ENCODE measurements at places on chromosomes 13 and 19.

GRCh38 chr19:571566-571974 is 826 bp upstream of the BSG start:
- no peak for DNase-seq

- no peak for DNase-seq
Measured at GRCh38 chr19:16726916-16727315, 7.3 kb downstream of the NWD1 start.

- no peak for DNase-seq
Measured at GRCh38 chr13:99985241-99985874, 3.8 kb downstream of the ZIC2 start.

- DNase-seq, result no peak
Measured at GRCh38 chr13:40149611-40150274, 494.3 kb downstream of the COG6 start.

DNA sequence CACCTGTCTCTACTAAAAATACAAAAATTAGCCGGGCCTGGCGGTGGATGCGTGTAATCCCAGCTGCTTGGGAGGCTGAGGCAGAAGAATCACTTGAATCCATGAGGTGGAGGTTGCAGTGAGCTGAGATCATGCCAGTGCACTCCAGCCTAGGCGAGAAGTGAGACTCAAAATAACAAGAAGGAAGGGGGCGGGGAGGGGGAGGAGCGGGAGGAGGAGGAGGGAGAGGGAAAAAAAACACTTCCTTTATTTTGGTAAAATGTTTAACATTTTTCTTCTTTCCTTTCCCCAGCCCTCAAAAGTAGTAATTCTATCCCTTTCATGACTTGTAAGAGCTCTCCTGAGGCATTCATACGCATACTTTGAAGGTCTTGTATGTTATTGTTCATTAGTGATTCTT is 44.3 kb downstream of the SPRY2 start:
- no peak for DNase-seq

- DNase-seq, result no peak
Measured at GRCh38 chr19:10838377-10838776, 2.4 kb upstream of the TMED1 start.

GRCh38 chr13:76222511-76222910 is 586.4 kb downstream of the LMO7 start:
- no peak for DNase-seq

DNA sequence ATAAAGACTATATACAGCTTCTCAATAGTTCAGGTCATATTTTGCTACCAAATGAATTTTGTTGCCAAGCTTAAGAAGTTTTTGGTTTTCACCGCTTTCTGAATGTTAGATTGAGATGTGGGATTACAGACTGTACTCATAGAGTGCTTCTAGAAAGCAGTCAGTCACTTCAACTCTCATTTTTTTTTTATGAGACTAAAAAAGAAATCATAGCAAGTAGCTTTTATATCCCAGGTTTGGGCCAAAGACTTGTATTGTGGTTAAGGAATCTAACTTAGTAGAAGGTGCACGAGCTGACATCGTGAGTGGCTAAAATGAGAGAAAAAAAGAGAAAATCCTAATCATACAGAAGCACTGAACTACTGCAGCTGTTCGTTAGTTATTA is 2.2 kb upstream of the USPL1 start:
- no peak for DNase-seq

GRCh38 chr19:14363183-14364097 is 17.8 kb upstream of the ADGRE5 start:
- no peak for DNase-seq

DNA sequence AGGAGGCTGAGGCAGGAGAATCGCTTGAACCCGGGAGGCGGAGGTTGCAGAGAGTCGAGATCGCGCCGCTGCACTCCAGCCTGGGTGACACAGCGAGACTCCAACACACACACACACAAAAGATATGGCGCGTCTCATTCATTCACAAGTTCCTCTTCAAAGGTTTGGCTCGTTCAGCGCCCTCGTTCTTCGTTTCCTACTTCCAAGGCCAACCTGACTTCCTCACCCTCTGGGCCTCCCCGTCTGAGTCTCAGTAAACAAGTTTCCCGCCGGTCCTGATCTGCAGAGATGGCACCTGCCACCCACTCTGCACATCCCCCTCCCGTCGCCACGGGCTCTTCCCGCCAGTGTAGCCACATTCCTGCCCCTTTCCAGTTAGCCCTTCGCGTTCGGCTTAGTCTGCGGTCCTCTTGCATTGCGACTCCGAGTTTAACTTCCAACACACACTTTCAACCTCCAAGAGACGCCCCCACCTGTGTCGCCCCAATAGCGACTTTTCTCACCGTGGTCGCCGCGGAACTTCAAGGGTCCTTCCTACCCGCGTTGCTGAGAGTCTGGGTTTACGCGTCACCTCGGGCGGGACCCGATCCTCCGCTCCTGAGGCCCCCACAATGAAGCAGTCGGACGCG is 1.3 kb upstream of the BSG start:
- DNase-seq, result no peak

GRCh38 chr19:49790866-49791265 is 22.2 kb downstream of the FUZ start:
- DNase-seq, result no peak

DNA sequence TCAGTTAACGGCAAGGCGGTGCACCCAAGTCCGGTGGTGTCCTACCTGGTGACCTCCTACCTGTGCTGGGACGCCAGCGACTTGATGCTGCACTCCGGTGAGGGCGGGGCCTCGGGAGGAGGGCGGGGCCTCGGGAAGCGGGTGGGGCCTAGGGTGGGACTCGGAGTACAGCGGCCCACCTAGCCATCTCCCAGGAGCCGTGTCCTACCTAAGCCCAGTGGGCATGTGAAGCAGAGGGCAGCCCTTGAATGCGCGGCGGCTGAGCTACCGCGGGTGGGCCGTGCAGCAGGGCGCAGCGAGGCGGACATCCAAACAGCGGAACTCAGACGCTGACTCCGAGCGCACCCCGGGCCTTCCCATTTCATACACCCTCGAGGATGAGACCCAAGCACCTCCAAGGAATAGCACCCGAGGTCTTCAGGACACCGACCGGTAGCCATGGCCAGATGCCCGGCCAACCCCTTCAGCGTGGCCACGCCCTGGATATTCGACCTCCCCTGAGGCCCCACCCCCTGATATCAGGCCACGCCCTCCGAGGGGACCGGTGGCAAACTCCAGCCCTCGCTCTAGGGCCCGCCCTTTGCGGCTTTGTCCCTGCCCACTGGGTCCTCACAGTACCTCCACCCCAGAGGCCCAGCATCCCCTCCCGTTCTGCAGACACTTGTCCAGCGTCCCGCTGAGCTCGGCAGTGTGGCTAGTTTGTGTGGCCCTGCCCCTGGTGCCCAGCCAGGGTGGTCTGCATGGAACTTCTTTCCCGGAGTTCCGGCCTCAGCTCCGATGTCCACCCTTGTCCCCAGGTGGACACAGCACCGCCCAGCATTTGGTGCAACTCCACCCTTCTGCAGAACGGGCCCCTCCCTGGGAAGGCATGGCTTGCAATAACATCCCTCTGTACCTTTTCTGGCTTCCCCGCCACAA is 5.4 kb downstream of the KLK1 start:
- DNase-seq, result no peak

- DNase-seq, result no peak
Measured at GRCh38 chr19:16914421-16914820, 25.6 kb downstream of the F2RL3 start.

GRCh38 chr13:104757712-104758111 is 1691.5 kb upstream of the SLC10A2 start:
- no peak for DNase-seq

DNA sequence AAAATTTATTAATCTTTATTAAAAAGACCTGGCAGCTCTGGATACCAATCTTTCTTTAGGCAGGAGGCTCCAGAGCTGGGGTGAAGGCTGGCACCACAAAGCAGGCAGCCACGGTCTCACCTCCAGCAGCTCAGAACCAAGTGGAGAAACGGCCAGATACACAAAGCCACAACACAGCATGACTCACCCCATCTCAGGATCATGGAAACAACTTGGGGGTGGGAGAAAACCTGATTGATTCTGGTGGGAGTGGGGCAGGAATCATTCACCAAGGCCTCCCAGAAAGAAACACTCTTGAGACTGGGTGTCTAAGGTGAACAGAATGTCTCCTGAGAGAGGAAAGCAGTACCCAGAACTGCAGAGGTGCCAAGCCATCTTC is 64.2 kb downstream of the CRYL1 start:
- no peak for DNase-seq

- no peak for DNase-seq
Measured at GRCh38 chr19:11239377-11240000, at the start of gene ANGPTL8. Gene ANGPTL8 (plus strand): TSS chr19:11239619. CDS start chr19:11239638, 19 bp downstream.

DNA sequence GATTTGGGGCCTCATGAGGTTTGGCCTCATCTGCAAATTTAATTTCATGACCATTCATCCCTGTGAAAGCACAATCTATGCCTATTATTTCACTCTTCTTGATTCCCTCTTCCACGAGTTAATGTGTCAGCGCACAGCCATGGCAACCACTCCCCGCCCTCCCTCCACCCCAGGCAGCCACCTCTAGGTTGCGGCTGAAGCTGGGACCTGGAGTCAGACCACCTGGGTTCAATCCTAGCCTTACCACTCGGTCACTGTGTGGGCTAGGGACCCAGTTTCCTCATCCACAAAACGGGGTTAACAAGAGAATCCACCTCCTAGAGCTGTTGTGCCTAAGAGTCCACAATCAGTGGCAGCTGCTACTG is 9.8 kb downstream of the CHST8 start:
- no peak for DNase-seq

DNA sequence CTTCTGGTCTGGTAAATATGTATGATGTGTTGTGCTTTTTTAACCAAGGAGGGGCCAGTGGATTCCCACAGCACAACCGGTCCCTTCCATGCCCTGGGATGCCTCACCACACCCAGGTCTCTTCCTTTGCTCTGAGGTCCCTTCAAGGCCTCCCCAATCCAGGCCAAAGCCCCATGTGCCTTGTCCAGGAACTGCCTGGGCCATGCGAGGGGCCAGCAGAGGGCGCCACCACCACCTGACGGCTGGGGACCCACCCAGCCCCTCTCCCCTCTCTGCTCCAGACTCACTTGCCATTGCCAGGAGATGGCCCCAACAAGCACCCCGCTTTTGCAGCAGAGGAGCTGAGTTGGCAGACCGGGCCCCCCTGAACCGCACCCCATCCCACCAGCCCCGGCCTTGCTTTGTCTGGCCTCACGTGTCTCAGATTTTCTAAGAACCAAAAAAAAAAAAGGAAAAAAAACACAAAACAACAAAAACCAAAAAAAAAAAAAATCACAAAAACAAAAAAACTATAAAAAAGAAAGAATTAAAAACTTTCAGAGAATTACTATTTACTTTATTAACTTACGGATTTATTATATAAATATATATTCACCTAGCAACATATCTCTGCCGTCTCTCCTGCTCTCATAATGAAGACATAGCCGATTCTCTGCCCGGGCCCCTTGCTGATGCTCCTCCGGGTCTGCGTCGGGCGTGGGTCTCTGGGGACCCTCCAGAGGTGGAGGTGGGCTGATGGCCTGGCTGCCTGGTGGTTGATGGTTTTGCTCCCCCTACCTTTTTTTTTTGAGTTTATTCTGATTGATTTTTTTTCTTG is 14.4 kb downstream of the CAPN12 start:
- DNase-seq, result peak; percentile 68

DNA sequence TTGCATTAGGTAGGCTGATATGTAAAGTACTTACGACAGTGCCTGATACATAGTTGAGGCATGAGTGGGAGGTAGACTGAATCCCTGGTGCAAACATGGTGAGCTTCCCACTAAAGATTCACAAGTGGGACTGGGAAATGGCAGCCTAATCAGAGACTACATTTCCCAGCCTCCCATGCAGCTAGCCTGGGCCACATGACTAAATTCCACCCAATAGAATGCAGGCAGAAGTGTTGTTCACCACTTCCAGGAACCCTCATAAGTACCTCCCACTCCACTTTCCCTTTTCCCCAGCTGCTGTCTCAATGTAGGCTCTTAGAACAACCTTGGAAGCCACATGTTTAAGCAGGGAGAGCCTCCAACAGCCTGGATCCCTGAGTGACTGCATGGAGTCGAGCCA is 104.9 kb downstream of the CACNA1A start:
- no peak for DNase-seq

GRCh38 chr13:101211261-101211660 is 205.0 kb downstream of the NALCN start:
- no peak for DNase-seq

GRCh38 chr13:27442071-27442647 is 8.2 kb downstream of the MTIF3 start:
- no peak for DNase-seq

DNA sequence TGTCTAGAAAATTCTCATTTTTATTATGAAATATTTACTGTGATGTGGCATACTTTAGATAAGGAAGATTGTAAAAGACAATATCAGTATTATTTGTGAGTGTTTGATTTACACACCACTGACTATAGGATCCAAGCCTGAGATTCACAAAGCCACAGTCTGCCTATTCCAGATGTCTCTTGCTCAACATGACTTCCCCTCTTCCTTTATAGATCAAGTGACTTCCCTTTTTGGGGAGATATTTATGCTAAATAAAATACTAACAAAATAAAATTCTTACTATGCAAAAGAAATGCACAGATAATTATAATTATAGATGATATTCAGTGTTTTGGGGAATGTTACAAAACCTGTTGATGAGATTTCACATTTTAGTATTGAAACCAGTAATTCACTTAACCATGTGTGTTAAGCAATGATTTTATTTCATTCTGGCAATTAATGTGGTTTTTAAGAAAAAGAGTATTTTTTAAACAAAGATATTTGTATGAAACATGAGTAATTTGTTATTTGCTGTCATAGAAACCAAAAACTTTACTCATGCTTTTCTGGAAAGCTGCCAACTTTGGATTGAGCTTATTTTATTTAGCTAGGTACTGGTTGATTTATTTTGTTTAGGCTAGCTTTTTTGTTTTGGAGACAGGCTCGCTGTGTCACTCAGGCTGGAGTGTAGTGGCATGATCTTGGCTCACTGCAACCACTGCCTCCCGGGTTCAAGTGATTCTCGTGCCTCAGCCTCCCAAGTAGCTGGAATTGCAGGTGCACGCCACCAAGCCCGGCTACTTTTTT is 13.7 kb upstream of the GPR183 start:
- DNase-seq, result no peak

- DNase-seq, result no peak
Measured at GRCh38 chr13:38686577-38687245, at the start of gene FREM2. Gene FREM2 (plus strand): TSS chr13:38687077. CDS start chr13:38687345, 268 bp downstream.

DNA sequence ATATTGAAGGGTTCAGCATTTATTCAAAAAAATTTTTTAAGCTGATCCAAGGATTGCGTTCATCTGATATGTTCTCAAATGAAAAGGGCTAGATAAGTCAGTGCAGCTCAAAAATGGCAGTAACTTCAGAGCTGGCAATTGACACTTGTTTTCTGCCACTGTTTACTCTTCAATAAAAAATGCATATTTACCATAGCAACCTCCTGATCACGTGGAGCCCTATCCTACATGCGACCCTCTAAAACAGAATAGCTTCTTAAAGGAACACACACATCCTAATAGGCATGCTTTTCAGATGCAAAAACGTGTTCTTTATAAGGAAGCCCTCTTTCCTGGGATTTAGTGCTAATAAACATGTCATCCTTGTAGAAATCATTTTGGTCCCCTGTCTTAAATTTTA is 150.2 kb downstream of the ZNF536 start:
- DNase-seq, result no peak

GRCh38 chr19:38736036-38736412 is 8.2 kb downstream of the CAPN12 start:
- peak; percentile 37 for DNase-seq

- DNase-seq, result no peak
Measured at GRCh38 chr13:44165221-44165888, 208.3 kb upstream of the SERP2 start.
